ENCODE measurements at places on chromosomes 3 and 15. TPM values are rescaled to one million over a fixed set of nuclear protein-coding genes. Genes with fewer than 3 reads are reported as not detected.

GRCh38 chr15:89472785-89473256 lies 23.6 kb downstream of the RHCG start:
- no peak overlapping the region for H3K4me3 ChIP-seq
- H3K4me1 ChIP-seq: no peaks in the 10 kb centered on the region
- no peaks in the 10 kb centered on the region for H3K36me3 ChIP-seq
- H3K27ac ChIP-seq: no peak overlapping the region
- DNase-seq: no peak

LINGO1 gene
- total RNA-seq: 0.24 TPM

AHSG gene
- 0.33 TPM for total RNA-seq

MNS1 gene
- total RNA-seq: 10.3 TPM

RHOV gene
- 3.4 TPM for total RNA-seq

KBTBD13 gene
- under 0.01 TPM for total RNA-seq

MELTF gene
- 4.3 TPM for total RNA-seq

Data from thymus (tissue), 14 donors.